Stimulated activated CD4-positive, alpha-beta T cell treated with anti-CD3 and anti-CD28 coated beads, TNF-alpha, amount 100 ng/mL, for 1 hour (primary cell): ENCODE measurements at places on chromosomes 3 and 15.

- no peak for DNase-seq
Observed at GRCh38 chr15:65305150-65305758, 777 bp downstream of the RNU5B-1 start.

DNA sequence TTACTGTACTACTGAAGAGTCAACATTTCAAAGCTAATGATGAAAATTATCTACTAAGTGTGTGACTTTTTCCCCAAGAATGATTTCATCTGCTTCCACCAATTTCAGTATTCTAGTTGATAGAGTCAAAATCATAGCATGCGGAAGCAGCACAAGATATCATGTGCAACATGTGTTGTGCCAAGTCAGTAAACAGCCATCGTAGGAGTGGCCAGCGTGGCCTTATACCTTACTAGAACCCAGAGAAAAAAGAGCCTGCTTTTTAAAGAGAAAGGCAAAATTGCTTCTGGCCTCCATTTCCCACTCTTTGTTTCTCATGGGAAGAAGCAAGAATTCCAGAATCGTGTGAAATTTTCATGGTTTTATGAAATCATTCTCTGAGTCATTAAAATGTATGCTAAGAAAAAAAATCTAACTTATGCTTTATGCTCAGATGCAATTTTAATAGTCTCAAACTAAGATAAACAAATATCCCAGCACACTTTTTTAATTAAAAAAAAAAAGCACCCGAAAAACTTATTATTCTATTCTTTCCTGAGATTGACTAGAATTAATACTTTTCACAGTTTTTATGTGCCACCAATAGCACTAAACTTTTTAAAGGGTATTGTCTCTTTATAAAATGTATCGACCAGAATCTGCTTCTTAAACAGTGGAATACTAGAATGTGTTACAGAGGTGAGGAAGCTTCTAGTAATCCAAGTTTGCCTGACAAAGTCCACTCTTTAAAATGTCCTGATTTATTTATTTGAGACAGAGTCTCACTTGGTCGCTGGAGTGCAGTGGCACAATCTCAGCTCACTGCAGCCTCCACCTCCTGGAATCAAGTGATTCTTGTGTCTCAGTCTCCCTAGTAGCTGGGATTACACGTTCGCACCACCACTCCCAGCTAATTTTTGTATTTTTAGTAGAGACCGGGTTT is 87.3 kb downstream of the MBNL1 start:
- no peak for DNase-seq

DNA sequence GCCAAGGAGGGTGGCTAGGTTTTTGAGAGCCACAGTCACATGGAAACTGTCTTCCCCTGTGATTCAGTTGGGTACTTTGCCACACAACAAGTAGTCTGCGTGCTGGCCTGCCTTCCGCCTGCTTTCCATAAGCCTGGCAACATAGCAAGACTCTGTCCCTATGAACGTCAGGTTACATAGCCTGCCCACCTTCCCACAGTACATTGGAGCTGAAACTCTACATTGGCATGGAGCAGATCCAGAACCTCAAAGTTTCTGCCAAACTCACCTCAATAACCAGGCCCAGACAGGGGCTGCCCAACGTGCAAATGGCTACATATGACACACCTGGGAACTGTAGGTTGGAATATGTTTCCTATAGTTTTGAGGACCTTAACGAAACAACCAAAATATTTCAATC is 140.6 kb upstream of the PRICKLE2 start:
- DNase-seq, result no peak

DNA sequence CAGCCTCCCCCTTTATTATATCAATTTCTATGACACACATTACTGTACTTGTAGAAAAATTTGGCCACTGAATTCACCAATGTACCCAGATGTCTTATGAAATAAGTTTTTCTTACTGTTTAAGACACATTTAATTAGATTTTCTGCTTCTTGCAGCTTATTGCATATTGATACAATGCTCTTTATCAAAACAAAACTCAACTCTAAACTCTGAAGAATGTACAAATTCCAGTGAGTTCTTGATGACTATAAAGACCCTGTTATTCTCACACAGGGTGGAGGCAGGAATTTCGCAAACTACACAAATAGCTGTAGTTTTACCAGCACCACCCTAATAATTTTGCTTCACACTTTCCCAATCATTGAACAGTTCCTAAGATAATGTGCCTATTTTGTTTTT is 22.0 kb downstream of the CMTM6 start:
- no peak for DNase-seq

GRCh38 chr3:155702745-155703591 is 41.9 kb downstream of the PLCH1 start:
- DNase-seq, result no peak

GRCh38 chr3:107651782-107652181 is 129.0 kb downstream of the BBX start:
- no peak for DNase-seq

DNA sequence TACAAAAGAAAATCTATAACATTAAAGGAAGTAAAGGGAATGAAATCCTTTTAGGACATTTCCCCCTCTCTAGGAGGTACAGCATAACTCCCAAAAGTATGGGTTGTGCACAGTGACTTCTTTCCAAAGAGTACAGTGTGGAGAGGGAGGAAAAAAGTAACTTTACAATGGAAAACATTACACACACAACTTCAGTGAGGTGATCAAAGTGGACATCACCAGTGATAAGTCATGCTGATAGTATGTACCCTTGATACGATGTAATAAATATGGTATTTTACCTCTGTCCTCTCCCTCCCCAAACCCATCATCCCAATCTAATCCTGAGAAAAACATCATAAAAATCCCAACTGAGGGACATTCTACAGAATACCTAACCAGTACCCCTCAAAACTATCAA is 10.8 kb downstream of the PLD1 start:
- no peak for DNase-seq

GRCh38 chr15:50911621-50912020 is 3.1 kb downstream of the AP4E1 start:
- no peak for DNase-seq

GRCh38 chr15:59300618-59301139 is 72.0 kb downstream of the MYO1E start:
- no peak for DNase-seq

GRCh38 chr3:153970047-153970446 is 151.1 kb upstream of the ARHGEF26 start:
- no peak for DNase-seq

GRCh38 chr15:58070801-58071418 is 5.4 kb upstream of the ALDH1A2 start:
- no peak for DNase-seq

DNA sequence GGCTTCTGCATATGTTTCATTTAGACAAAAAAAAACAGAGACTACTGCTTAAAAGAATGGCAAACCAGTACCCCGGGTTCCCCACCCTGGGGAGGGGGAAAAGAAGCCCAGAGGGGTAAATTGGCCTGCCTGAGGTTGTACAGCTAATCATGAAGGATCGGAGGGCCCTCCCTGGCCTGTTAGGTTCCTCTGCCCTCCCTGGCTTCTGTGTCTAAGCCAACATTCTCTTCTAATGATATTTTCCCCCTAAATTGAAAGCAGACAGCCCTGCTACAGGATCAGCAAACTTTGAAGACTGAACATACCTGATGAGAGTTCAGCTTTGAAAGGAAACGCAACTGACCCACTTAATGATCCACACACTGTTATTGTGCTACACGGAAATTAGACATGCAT is 2.5 kb downstream of the ARHGAP31 start:
- DNase-seq, result no peak

DNA sequence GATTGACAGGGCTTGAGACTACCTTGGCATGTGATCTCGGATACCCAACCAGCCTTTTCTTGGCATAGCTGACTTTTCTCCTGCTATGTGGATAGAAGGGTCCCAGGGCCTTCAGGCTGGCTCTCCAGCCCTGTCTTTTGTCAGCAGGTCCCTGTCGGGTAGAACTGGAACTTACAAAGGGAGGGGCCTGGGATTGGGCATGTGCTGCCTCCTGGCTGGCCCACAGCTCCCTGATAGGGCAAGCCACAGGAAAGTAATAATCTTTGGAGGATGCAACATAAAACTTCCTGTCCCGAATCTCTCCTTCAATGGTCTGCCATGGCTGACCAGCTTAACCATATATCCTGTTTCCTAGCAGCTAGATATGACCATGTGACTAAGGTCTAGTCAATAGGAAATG is 89.1 kb downstream of the ABHD5 start:
- DNase-seq, result no peak

GRCh38 chr3:160698599-160699195 is 21.7 kb downstream of the ARL14 start:
- no peak for DNase-seq

DNA sequence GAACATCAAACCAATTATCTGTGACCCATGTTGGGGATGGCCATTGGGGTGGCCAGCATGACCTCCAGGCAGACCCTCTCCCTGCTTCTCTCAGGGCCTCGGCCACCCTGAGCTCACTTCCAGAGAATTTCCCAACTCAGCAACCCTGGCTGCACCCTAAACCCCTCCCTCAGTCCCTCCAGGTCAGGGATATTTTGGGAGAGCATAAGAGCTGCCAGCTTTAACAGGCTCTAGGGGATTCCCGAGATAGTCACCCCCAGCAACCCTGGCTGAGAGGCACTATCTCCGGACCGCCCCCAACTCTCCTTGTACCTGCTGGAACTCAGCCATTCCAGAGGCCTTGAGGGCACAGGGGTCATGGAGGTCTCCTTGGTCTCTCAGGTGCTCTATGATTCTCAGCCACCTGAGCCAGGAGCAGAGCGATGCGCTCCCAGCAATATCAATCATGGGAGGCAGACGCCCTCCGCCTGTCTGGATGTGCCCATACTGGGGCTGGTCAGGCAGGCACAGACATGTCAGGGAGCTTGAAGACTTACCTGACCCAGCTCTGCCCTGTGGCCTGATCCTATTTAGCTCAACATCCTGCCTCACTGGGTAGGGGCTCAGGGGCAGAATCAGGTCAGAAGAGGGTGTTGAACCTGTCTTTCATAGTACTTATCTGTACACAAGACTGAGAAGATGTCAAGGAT is 34.9 kb upstream of the CILP start:
- DNase-seq, result no peak

GRCh38 chr15:92914768-92915221 is 14.7 kb downstream of the CHD2 start:
- no peak for DNase-seq

GRCh38 chr3:178714925-178715832 is 178.9 kb downstream of the KCNMB2 start:
- DNase-seq, result no peak

DNA sequence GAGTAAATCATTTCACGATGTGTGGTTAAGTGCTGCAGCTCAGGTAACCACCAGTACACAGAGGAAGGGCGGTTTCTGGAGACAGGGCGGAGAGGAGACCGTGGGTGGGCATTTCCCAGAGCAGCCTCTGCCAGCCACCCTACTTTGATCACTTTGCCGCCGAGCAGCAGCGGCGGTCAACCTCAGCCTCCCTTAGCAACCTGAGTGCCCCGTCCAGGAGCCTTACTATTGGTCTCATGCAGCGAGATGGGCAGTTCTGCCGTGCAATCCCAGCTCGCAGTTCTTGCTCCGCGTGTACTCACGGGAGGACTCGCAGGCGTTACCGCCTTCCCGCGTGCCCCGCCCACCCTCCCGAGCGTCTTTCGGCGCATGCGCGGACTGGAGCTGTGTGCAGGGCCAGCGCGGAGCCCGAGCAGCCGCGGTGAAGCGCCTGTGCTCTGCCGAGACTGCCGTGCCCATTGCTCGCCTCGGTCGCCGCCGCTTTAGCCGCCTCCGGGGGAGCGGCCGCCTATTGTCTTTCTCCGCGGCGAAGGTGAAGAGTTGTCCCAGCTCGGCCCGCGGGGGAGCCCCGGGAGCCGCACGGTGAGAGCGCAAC is at the start of gene AKAP13:
AKAP13 (plus strand) TSS at position 387 of the 595 bp plus-strand sequence. CDS start 105,118 bp downstream, outside the sequence.
- DNase-seq, result peak; percentile 78

DNA sequence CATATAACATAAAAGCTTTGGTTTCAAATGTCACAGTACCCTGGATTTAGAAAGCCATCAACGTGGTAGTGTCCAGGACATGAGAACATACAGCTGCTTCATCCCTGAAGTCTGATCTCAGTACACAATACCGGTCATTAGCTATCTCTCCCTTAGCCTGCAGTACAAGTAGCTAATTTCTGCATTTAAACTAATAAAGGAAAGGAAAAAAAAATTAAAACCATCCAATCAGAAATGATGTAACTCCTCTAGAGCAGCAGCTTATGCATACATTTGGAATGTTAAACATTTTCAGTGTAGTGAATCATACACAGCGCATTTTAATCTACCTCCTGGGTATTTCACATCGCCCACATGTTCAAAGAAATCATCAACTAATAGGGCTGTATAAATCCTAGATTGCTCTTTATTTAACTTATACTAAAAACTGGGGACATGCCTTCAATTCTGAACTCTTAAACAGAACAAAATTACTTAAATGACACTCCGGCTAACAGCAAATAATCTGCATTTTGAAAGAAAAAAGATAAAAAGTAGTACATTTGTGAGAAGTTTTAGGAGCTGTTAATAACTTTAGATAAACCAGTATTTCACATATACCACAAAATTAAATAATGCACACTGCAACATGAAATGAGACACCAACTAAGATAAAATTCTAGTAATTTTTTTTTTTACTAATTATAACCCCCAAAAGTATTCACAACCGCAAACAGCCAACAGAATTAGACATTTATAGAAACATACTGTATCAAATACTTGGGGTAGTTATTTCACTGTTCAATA is 3.7 kb downstream of the IGF2BP2 start:
- DNase-seq, result no peak

DNA sequence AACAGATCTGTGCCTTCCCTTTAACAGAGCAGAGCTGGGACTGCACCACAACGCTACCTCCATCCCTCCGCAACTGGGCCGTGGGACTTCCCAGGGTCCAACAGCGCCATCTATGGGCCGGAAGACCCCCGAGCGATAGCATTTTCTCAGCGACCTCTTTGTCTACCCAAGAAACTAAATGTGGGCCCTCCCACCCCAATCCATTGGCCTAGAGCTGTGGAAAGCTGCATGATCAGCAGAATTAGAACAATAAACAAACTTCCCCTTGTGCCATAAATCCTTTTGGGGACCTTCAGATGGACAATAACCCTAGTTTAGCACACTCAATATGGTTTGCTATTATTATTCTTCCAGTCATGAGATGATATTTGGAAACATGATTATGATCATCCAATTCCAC is 74.8 kb upstream of the NTRK3 start:
- DNase-seq, result no peak

DNA sequence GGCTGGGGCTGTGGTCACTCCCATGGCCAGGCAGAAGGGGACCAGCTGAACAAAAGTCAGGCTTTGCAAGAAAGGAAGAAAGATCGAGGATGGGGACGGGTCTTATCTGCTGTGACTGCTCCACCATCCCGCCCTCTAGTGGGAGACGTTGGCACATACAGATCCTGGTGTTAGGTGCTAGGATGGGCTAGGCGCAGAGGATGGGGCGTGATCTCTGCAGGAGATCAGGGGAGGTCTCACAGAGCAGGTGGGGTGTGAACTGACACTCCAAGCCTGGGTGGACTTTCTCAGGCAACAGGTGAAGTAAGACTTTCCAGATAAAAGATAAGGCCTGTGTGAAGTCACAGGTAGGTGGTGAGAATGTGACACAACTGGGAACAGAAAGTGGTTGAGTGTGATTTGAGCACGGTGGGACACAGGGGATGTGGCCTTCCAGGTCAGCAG is 141.9 kb upstream of the SMAD3 start:
- no peak for DNase-seq
